ENCODE measurements at places on chromosomes 12 and 14. TPM values are rescaled to one million over a fixed set of nuclear protein-coding genes. Genes with fewer than 3 reads are reported as not detected.

The PARP11 gene
- total RNA-seq = 5.5 TPM

The KLRC3 gene
- not detected for total RNA-seq

- no peak for DNase-seq
These were observed 165.4 kb downstream of the DERA start for GRCh38 chr12:16076557-16076956.

DNA sequence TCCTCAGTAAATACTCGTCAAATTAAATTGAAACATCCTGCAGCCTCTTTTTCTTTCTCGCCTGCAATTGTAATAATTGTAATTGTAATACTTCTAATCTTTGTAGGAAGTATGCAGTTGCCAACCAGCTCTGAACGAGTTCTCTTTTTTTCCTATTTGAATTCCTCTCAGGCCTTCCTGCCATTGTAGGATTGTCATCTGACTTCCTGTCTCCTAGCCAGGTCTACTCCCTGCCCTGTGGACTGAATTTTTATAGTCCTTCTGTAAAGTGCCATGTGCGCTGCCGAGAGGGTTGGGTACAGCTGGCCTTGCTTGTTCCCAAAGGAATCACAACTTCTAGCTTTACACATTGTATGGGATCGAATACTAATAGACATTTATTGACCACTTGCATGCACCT lies 183.3 kb downstream of the SSPN start:
- no peak for DNase-seq

DNA sequence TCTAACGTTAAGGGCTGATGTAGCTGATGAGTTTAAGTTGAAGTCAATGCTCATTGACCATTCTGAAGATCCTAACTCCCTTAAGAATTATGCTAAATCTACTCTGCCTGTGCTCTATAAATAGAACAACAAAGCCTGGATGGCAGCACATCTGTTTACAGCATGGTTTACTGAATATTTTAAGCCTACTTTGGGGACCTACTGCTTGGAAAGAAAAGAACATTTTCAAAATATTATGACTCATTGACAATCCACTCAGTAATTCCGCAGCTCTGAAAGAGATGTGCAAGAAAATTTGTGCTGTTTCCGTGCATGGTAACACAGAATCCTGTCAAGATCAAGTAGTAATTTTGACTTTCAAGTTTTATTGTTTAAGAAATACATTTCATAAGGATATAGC lies 35.0 kb upstream of the NAV3 start:
- no peak for DNase-seq

DNA sequence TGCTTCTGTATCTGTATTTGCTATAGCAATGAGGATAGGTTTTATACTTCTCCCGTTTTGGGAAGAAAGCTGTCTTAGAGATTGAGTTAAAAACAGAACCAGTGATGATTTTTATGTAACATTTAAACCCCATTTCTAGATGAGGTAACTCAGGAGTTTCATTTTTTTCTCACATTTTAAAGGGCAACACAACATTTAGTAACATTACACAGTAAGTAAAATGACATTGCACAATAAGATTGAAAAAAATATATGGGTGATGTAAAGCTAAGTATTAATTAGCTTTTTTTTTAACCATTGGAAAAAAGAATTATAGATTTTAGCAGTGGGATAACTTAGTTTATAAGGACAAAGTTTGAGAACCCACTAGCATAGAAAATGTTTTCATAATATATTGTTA lies 25.2 kb upstream of the SCFD1 start:
- no peak for DNase-seq

- DNase-seq = no peak
These were observed 12.3 kb downstream of the CAPS2 start for GRCh38 chr12:75317784-75318183.

DNA sequence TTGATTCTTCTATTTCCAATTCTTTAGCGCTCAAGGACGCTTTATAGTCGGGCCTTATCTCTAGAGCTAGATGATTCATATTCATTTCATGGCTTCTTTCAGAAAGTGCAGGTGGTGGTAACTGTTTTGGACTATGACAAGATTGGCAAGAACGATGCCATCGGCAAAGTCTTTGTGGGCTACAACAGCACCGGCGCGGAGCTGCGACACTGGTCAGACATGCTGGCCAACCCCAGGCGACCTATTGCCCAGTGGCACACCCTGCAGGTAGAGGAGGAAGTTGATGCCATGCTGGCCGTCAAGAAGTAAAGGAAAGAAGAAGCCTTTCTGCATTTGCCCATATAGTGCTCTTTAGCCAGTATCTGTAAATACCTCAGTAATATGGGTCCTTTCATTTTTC lies 241.9 kb downstream of the PAWR start:
- no peak for DNase-seq

DNA sequence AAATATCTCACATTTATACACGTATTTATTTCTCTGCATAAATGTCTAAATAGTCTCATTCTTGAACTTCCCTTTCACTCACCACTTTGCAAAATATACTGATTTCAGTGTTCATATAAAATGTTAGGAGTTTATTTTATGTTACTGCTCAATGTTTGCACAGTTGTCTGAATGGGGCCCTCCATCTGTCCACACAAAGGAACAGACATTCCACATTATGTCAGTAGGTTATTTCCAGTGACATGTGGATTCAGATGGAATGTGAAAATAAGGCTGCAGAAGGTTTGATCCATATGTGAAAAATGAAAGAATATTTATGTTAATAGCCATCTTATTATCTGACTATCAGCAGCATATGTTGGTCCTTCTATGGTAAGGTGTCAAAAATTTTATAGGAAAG lies 994.4 kb upstream of the SEL1L start:
- no peak for DNase-seq

DNA sequence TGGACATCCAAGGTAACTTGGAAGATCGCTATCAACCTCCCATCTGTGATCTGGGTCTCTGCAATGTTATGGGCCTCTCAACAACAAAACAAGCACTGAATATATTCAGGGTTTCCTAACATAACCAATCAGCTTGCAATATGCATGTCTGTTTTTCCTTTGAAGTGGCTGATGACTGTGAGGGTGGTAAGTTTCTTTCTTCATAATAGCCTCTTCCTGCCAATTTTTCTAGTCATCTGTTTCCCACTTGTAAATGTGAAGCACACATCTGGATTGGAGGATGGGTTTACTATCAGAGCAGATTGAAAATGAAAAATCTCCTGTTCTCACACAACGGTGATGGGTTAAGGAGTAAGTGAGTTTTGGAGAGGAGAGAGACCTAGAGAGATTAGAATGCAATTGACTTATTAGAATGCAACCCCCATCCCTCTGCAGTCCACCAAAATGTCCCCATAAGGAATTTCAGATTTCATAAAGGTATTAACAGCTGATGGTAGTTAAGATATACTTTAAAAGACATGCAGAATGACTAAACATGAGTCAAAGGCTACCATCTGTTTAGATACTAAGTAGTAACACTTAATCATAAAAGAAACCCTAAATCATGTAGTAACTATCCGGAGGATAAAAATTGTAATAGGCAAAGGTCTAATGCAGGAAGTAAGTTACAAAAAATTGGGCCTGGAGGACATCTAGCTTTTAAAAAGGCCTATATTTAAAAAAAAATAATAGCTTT lies 58.4 kb upstream of the SAV1 start:
- no peak for DNase-seq

Data from tibial nerve (tissue), 4 donors.